ENCODE measurements at places on chromosomes 13 and 19. TPM values are rescaled to one million over a fixed set of nuclear protein-coding genes. Genes with fewer than 3 reads are reported as not detected.

Gene KLK4
- 0.10 TPM for total RNA-seq

Gene KLK15
- not detected for total RNA-seq

Gene UNC13A
- 0.10 TPM for total RNA-seq

Gene SIGLECL1
- not detected for total RNA-seq

Gene GSX1
- total RNA-seq = not detected

Gene PRR20A
- not detected for total RNA-seq

Gene FCER2
- total RNA-seq = 0.20 TPM

Gene ATP4B
- not detected for total RNA-seq

Gene S1PR5
- total RNA-seq = 6.6 TPM

All from skin of body (tissue), 3 donors.